ENCODE measurements at places on chromosomes 12 and 14. TPM values are rescaled to one million over a fixed set of nuclear protein-coding genes. Genes with fewer than 3 reads are reported as not detected.

GLIPR1L1 gene
- polyA plus RNA-seq, result 0.27 TPM

GRCh38 chr14:24508155-24508840 is at the start of gene CMA1:
Gene CMA1, minus strand, starts transcription at chr14:24508265. Its CDS starts 30 bp downstream, at chr14:24508235.
- H3K27me3 ChIP-seq, result no peaks in the 10 kb centered on the region
- H3K4me3 ChIP-seq, result no peak within 1 kb of the TSS
- no peaks in the 10 kb centered on the region for H3K4me1 ChIP-seq
- H3K27ac ChIP-seq, result no peak within 1 kb of the TSS
- DNase-seq, result no peak

DNA sequence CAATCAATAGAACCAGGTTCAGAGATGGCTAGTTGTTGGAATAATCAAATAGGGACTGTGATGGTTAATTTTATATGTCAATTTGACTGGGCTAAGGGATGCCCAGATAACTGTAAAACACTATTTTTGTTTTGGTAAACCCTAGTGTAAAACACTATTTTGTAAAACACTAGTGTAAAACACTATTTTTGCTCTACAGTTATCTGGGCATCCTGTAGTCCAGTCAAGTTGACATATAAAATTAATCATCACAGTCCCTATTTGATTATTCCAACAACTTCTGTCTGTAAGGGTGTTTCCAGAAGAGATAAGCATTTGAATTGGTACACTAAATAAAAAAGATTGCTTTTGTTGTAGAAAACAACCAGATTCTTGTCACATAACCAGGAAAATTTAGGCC is 15.6 kb upstream of the EML5 start:
- DNase-seq, result no peak
- no peaks in the 10 kb centered on the region for H3K36me3 ChIP-seq
- H3K27ac ChIP-seq, result no peak overlapping the region
- H3K4me1 ChIP-seq, result no peaks in the 10 kb centered on the region
- no peaks in the 10 kb centered on the region for H3K27me3 ChIP-seq

GRCh38 chr14:68781161-68782021 is 11.5 kb downstream of the ZFP36L1 start:
- H3K27me3 ChIP-seq, result no peaks in the 10 kb centered on the region
- peak overlapping the region; percentile 93 for H3K27ac ChIP-seq
- DNase-seq, result peak; percentile 90
- H3K4me3 ChIP-seq, result no peak overlapping the region
- H3K36me3 ChIP-seq, result peaks cover 1% of the 10 kb centered on the region

GRCh38 chr12:68229956-68230355 is 4.3 kb upstream of the IL26 start:
- peaks cover 12% of the 10 kb centered on the region for H3K27me3 ChIP-seq
- no peaks in the 10 kb centered on the region for H3K4me1 ChIP-seq
- no peaks in the 10 kb centered on the region for H3K36me3 ChIP-seq
- H3K4me3 ChIP-seq, result no peak overlapping the region

AQP6 gene
- polyA plus RNA-seq, result 0.49 TPM

- peaks cover 10% of the 10 kb centered on the region for H3K36me3 ChIP-seq
- DNase-seq, result no peak
- no peak overlapping the region for H3K4me3 ChIP-seq
Observed at GRCh38 chr14:39246618-39247017, 12.9 kb downstream of the MIA2 start.

DNA sequence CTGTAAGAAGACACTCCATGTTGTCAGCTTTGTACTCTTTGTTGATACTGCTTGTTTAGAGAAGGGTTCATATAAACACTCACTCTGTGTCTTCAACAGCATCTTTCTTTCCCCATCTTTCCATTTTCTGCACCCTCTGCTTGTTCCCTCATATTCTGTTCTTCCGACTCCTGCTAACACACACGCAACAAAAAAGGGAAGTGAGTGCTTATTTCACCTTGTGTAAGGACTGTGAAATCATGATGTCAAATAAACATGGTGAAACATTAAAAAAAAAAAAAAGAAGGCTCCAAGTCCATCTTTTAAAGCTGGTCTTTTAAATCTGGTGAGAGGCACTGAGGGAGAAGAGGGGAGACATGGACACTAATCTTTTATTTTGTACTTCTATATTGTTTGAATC is 145.4 kb downstream of the RPAP3 start:
- no peaks in the 10 kb centered on the region for H3K36me3 ChIP-seq
- no peak overlapping the region for H3K4me3 ChIP-seq
- DNase-seq, result no peak
- no peak overlapping the region for H3K27ac ChIP-seq

CD69 gene
- 12.3 TPM for polyA plus RNA-seq

DNA sequence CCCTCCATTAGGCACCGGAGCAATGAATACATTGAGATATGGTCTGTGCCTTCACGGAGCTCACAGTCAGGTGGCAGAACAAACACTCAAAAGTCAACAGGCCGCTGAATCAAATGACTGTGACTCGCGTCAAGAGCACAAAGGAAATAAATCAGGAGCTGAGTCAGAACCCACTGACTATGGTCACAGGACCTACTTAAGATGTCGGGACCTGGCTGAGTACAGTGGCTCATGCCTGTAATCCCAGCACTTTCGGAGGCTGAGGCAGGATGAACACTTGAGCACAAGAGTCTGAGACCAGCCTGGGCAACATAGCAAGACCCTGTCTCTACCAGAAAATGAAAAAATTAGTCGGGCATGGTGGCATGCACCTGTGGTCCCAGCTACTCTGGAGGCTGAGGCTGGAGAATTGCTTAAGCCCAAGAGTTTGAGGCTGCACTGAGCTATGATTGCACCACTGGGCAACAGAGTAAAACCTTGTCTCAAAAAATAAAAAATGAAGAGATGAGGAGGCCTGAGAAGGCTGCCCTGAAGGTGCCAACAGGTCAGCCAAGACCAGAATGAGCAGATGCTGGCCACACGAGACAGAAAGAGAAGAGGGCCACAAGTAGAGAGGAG is 19.9 kb downstream of the TMEM233 start:
- no peaks in the 10 kb centered on the region for H3K36me3 ChIP-seq
- no peak overlapping the region for H3K4me3 ChIP-seq
- DNase-seq, result no peak
- H3K4me1 ChIP-seq, result no peaks in the 10 kb centered on the region
- H3K27me3 ChIP-seq, result no peaks in the 10 kb centered on the region

CLEC14A gene
- 5.9 TPM for polyA plus RNA-seq

DNA sequence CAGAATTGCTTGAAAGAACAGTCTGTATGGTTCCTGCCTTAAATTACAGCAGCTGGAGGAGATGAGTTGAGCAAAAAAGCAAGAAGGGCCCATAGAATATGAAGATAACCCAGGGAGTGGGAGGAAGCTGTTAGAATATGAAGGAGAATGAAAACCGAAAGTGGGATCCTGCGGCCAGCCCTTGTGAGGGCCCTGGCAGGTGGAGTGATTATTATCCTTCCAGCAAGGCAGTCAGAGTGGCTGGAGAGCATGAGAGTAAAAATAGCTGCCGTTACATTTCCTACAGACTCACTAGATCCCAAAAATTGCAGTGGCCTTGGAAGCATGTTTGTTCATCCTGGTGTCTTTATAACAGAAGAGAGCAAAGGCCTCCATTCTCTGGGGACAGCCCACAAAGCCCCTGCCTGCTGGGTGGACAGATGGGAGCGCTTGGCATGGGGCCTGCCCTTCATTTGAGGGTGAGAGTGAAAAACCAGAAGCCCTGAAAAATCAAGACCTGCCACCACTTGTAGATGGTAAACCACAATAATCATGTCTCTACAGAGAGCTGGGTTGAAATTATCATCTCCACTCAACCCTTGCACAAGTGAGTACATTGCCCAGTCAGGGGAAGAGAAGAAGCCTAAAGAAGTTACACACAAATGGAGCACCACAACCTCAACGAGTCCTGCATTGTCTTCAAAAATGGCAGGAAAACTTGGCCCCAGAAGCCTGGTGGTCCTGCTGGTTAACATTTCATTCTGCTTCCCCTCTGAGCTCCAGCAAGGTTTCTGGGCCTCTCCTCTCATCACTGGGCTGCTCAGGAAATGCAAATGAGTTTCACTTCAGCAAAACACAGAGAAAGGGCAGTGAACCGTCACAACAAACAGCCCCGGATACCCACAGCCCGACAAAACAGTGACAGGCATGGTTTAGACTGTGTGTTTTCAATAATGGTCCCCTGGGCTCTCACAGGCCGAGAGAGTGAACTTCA is 20.5 kb downstream of the ZDHHC22 start:
- H3K27me3 ChIP-seq, result peaks cover 18% of the 10 kb centered on the region
- no peak overlapping the region for H3K4me3 ChIP-seq
- peaks cover 34% of the 10 kb centered on the region for H3K4me1 ChIP-seq
- H3K27ac ChIP-seq, result peak overlapping the region; percentile 50
- DNase-seq, result peak; percentile 61
- peaks cover 16% of the 10 kb centered on the region for H3K36me3 ChIP-seq

DNA sequence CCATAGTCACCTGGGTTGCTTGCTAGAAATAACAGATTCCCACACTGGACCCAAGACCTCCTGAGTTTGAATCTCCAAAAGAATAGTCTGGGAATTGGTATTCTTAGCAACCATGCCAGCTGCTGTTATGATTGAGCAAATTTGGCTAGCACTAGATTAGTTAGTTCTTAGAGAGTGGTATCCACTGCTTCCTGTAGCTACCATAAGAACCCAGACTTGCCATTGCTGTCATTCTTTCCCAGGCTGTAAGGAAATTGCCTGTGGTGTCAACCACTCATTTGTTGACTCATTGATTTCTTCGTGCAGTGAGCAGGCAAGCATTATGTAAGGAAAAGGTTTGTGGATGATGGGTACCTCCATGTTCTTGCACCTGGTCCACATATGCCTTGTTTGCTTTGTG is 201.8 kb upstream of the RGS6 start:
- H3K4me3 ChIP-seq, result no peak overlapping the region
- peaks cover 60% of the 10 kb centered on the region for H3K36me3 ChIP-seq
- no peak overlapping the region for H3K27ac ChIP-seq

KRT75 gene
- not detected for polyA plus RNA-seq

GRCh38 chr12:69511016-69511415 is 40.8 kb downstream of the FRS2 start:
- no peaks in the 10 kb centered on the region for H3K36me3 ChIP-seq
- H3K4me1 ChIP-seq, result no peaks in the 10 kb centered on the region
- no peak for DNase-seq
- H3K27ac ChIP-seq, result no peak overlapping the region
- H3K4me3 ChIP-seq, result no peak overlapping the region

HOXC10 gene
- polyA plus RNA-seq, result 0.19 TPM

GRCh38 chr12:53217931-53218307 is 10.9 kb upstream of the ITGB7 start:
- H3K27ac ChIP-seq, result no peak overlapping the region
- peaks cover 45% of the 10 kb centered on the region for H3K4me1 ChIP-seq

DNA sequence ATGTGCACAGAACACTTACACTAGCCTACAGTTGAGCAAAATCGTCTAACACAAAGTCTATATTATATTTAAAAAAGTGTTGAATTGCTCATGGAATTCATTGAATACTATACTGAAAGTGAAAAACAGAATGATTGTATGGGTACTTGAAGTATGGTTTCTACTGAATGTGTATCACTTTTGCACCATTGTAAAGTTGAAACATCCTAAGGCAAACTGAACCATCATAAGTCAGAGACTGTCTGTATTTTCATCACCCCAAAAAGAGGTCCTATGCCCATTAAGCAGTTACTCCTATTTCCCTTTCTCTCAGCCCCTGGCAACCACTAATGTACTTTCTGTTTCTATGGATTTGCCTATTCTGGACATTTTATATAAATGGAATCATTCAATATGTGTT is 4.4 kb upstream of the AMIGO2 start:
- H3K4me1 ChIP-seq, result peaks cover 38% of the 10 kb centered on the region
- H3K36me3 ChIP-seq, result no peaks in the 10 kb centered on the region
- H3K4me3 ChIP-seq, result no peak overlapping the region
- H3K27ac ChIP-seq, result no peak overlapping the region
- H3K27me3 ChIP-seq, result no peaks in the 10 kb centered on the region

GRCh38 chr12:110289044-110289710 is 8.1 kb downstream of the ATP2A2 start:
- DNase-seq, result no peak
- no peaks in the 10 kb centered on the region for H3K27me3 ChIP-seq
- peaks cover 59% of the 10 kb centered on the region for H3K36me3 ChIP-seq
- H3K27ac ChIP-seq, result no peak overlapping the region
- peaks cover 2% of the 10 kb centered on the region for H3K4me1 ChIP-seq
- no peak overlapping the region for H3K4me3 ChIP-seq

- no peak for DNase-seq
- H3K27me3 ChIP-seq, result no peaks in the 10 kb centered on the region
- H3K27ac ChIP-seq, result no peak overlapping the region
- no peaks in the 10 kb centered on the region for H3K36me3 ChIP-seq
- no peak overlapping the region for H3K4me3 ChIP-seq
Observed at GRCh38 chr14:104249706-104250105, 111.3 kb downstream of the KIF26A start.

CFAP54 gene
- 0.46 TPM for polyA plus RNA-seq

- no peak overlapping the region for H3K4me3 ChIP-seq
- no peaks in the 10 kb centered on the region for H3K36me3 ChIP-seq
- no peak overlapping the region for H3K27ac ChIP-seq
- DNase-seq, result no peak
- no peaks in the 10 kb centered on the region for H3K4me1 ChIP-seq
Observed at GRCh38 chr12:100688451-100688864, 106.1 kb upstream of the ANO4 start.

SLC7A7 gene
- 660 TPM for polyA plus RNA-seq

- H3K36me3 ChIP-seq, result no peaks in the 10 kb centered on the region
- H3K27me3 ChIP-seq, result no peaks in the 10 kb centered on the region
- no peaks in the 10 kb centered on the region for H3K4me1 ChIP-seq
- no peak overlapping the region for H3K27ac ChIP-seq
- H3K4me3 ChIP-seq, result no peak overlapping the region
Observed at GRCh38 chr14:53539489-53540126, 386.5 kb upstream of the DDHD1 start.

KLRC3 gene
- polyA plus RNA-seq, result 0.72 TPM

- H3K4me3 ChIP-seq, result no peak overlapping the region
- H3K4me1 ChIP-seq, result no peaks in the 10 kb centered on the region
- H3K27me3 ChIP-seq, result no peaks in the 10 kb centered on the region
- no peak overlapping the region for H3K27ac ChIP-seq
- DNase-seq, result no peak
Observed at GRCh38 chr12:112977641-112978040, 678 bp upstream of the OAS2 start.

DNA sequence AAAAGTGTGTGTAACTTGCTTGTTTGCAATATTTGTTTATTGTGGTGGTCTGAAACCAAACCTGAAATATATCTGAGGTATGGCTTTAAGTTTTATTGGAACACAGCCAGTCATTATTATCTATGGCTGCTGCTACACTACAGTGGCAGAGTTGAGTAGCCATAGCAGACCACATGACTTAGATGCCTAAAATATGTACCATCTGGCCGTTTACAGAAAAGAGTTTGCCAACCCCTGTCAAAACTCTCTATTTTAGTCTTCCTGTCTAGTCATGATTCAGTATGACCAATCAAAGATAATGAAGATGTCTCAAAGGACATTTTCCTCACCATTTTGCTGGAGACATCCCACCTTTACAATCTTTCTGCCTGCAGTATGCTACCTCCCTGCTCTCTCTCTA is 242.3 kb downstream of the ANO6 start:
- no peaks in the 10 kb centered on the region for H3K27me3 ChIP-seq
- no peak overlapping the region for H3K27ac ChIP-seq
- H3K36me3 ChIP-seq, result no peaks in the 10 kb centered on the region
- no peak overlapping the region for H3K4me3 ChIP-seq
- H3K4me1 ChIP-seq, result no peaks in the 10 kb centered on the region

- no peak overlapping the region for H3K4me3 ChIP-seq
- H3K36me3 ChIP-seq, result no peaks in the 10 kb centered on the region
- H3K27ac ChIP-seq, result no peak overlapping the region
- no peak for DNase-seq
- no peaks in the 10 kb centered on the region for H3K27me3 ChIP-seq
Observed at GRCh38 chr12:114770323-114770722, 86.3 kb upstream of the TBX3 start.

Measured in large intestine (tissue), 12 donors.